ENCODE measurements at places on chromosomes 16 and 17.

GRCh38 chr17:74096456-74096855 is 107.0 kb upstream of the RPL38 start:
- no peak for DNase-seq

- no peak for DNase-seq
These were observed 520.8 kb downstream of the GRIN2A start for GRCh38 chr16:9661336-9662017.

- DNase-seq: no peak
These were observed 45.1 kb downstream of the TNFRSF13B start for GRCh38 chr17:16926571-16927451.

GRCh38 chr16:21598206-21598605 is 1.2 kb upstream of the METTL9 start:
- DNase-seq: no peak

DNA sequence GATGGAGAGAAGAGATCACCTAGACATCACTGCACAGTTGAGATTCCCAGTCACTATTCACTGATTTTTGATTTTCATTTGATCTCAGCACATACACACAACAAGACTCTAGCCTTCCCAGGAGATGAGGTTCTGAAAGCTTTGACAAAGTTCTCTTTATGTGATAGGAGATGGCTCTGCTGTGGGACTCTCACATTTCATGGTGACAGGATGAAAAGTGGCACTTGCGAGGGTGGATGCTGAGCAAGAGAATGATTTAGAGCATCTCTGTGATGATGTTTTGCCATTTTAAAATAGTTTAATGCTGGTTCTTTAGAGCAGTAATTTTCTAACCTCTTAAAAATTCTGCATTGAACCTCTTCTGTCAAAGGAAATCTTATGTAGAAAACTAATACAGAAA is 113.3 kb upstream of the CA10 start:
- no peak for DNase-seq

All from cardiac fibroblast (primary cell).